ENCODE measurements at places on chromosomes 5 and 9. TPM values are rescaled to one million over a fixed set of nuclear protein-coding genes. Genes with fewer than 3 reads are reported as not detected.
A peak's percentile ranks its signal among the peaks of the same experiment; 100 is the strongest.

DNA sequence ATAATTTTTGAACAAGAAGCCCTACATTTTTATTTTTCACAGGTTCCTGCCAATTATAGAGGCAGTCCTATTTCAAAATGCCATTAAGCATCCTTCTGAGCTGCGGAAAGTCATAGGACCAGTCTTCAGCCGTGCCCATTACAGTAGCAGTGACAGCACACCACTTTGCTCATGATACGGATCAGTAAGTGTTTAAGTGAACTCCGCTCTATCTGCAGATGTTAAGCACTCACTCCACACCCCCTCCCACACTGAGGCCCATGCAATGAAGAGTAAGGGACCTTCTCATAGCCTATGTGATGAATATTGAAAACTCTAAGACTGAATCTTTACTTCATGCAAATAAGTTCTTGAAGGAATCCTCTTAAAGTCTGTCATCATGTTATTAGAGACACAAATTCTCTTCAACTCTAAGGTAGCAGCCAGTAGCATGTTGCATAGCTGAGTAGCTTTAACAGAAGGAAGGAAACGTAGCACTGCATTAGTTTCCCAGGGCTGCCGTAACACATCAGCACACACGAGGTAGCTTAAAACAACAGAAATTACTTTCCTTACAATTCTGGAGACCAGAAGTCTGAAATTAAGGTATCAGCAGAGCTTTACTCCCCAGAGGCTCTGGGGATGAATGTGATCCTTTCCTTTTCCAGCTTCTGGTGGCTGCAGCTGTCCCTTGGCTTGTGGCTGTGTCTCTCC lies 20.3 kb upstream of the TAF11L2 start:
- no peak for DNase-seq

DNA sequence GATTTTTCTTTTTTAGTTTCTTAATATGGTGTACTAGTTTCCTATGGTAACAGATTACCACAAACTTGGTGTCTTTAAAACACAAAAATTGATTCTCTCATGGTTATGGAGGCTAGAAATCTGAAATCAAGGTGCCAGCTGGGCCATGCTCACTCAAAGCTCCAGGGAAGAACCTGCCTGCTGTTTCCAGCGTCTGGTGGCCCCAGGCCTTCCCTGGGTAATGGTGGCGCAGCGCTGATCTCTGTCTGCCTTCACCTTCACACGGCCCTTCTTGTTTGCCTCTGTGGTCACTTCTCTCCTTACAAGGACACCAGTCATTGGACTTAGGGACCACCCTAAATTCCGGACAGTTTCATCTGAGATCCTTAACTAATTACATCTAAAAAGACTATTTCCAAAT lies 70.5 kb upstream of the GFPT2 start:
- DNase-seq, result no peak

DNA sequence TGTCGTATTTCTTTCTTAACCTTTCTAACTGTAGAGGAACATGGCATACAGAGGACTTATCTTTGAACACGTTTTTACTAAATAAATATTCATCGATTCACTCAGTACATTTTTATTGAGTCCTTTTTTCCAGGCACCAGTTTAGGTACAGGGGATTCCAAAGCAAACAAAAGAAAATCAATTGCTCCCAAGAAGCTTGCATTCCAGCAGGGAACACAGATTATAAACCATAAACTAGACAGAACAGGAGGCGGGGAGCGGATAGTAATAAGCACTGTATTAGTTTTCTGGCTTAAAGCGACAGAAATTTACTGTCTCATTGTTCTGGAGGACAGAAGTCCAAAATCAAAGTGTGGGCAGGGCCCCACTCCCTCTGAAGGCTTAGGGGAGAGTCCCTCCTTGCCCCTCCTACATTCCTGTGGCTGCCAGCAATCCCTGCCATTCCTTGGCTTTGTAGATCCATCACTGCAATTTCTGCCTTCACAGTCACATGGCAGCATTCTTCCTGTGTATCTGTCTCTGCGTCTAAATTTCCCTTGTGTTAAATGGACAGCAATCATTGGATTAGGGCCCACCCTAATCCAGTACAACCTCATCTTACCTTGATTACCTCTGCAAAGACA lies 115.5 kb downstream of the COL23A1 start:
- DNase-seq, result no peak

DNA sequence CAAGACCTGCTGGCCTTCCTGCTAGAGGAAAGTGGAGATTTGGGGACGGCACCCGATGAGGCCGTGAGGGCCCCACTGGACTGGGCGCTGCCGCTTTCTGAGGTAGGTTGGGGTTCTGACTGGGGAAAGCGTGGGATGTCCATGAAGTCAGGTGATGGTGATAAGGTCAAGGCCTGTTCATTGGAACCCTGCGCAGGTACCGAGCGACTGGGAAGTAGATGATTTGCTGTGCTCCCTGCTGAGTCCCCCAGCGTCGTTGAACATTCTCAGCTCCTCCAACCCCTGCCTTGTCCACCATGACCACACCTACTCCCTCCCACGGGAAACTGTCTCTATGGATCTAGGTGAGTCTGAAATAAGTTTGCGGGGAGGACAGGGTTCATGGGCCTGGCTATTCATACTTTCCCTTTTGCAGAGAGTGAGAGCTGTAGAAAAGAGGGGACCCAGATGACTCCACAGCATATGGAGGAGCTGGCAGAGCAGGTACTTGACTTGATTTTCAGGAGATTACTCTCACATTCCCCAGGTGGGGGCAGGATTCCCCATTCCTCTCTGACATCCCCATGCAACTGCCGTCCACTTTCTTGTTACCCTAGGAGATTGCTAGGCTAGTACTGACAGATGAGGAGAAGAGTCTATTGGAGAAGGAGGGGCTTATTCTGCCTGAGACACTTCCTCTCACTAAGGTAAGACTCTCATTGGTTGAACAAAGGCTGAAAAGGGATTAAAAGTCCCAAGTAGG lies 505 bp downstream of the CREB3 start:
- DNase-seq, result no peak

DNA sequence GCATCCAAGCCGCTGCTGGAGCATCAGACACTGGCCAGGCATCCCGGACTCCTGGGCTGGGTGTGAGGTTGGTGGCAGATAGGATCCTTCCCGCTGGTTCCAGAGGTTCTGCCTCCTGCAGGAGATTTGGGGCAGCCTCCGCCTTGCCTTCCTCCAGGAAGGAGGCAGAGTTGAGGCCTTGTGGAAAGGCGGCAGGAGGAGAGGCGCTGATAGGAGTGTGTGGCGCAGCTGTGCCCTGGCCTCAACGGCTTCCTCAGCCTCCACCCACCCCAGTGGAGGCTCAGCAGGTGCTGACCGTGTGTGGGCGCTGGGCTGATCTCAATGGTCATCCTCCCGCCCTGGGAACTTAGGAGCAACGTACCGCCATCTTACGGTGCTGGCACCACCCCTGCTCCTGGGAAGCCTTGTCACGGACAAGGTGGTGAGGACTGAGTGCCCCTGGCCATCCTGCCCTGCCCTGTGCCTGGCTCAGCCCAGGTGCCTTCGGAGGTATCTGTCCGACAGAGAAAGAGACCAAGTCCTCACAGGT lies 10.2 kb downstream of the NCS1 start:
- no peak for DNase-seq

GRCh38 chr9:74570879-74571512 lies 73.9 kb downstream of the RORB start:
- DNase-seq, result peak; percentile 8

GRCh38 chr9:126248680-126249079 lies 77.9 kb upstream of the MVB12B start:
- no peak for DNase-seq

DNA sequence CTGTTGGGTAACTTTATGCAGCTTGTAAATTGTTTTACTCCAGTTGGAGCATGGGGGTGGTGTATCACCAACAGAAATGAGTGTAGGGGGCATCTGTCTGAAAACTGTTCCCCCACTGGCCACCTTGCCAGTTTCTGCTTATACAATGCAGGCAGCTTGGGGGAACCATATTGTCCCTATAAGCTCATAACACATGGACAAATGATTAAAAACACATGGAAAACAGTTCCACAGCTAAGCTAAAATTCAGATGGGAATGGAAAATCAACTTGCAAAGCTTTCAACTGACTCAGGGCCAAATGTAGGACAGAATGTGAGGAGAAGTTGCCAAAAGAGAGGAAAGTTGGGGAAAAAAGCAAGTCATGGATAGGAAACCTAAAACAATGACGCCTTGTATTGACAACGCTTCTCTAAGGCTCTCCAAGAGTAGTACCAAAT lies 7.9 kb upstream of the CER1 start:
- DNase-seq, result peak; percentile 96

Gene CCNB1
- polyA plus RNA-seq, result 28.4 TPM

Gene GTF3C4
- polyA plus RNA-seq, result 13.2 TPM

Gene SPATA31A3
- polyA plus RNA-seq, result not detected

Gene ADCY2
- polyA plus RNA-seq, result 51.8 TPM
